ENCODE measurements at places on chromosomes 5 and 9.

GRCh38 chr5:56003179-56003578 lies 8.4 kb upstream of the IL6ST start:
- DNase-seq, result peak; percentile 43

DNA sequence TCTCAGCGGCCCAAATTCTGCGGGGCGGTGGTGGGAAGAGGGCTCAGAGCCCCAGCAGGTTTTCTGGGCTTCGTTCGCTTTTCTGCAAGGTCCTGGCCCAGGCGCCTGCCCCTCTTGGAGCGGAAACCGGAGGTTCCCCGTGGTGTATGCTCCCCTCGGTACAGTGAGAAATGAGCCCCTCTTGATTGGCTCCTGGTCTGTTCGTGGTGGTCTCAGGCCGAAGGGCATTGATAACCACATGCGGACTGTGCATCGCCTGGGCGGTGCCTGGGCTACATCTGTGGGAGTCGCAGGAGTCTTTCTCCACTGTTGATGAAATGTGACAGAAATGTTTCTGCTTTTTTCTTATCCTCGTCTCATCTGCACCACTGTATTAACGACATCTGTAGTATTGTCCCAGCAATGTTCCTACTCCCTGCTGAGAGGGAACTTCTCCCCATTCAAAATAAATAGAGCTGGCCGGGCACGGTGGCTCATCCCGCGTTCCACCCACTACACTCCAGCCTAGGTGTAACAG lies 682 bp downstream of the MAN1B1 start:
- no peak for DNase-seq

DNA sequence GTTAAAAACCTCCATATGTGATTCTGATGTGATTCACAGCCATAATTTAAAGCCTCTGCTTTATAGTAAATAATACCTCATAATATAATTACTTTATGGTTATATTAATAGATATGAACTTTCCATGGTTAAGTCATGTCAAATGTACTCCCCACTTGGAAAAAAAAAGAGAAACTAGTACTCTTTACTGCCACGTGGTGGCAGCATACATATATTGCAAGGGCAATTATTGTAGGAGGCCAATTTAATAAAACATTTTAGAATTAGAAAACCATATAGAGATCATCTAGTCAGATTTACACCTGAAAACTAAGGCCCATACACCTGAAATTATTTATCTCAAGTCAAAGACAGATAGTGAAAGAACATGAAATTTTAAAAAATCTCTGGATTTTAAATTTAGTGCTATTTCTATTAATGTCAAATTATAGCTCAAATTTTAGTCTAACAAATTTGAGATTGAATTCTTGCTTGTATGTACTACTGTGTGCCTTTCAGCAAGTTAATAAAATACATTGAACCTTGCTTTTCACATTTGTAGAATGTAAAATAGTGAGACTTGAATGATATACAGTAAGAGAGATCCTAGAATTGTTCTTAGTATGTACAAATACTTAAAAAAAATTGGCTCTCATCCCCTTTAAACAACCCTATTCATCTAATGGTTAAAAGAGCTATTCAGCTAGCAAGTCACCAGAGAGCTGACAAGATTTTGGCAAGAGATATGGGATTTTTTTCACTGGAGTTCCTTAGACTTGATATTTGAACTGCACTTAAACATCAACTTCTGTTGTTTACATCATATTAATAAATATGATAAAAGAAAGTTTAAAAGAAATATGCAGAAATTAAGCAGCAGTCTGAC lies 603.8 kb downstream of the TLE4 start:
- DNase-seq, result peak; percentile 31

- peak; percentile 22 for DNase-seq
These were observed 244.4 kb downstream of the FANCC start for GRCh38 chr9:95073042-95073607.

DNA sequence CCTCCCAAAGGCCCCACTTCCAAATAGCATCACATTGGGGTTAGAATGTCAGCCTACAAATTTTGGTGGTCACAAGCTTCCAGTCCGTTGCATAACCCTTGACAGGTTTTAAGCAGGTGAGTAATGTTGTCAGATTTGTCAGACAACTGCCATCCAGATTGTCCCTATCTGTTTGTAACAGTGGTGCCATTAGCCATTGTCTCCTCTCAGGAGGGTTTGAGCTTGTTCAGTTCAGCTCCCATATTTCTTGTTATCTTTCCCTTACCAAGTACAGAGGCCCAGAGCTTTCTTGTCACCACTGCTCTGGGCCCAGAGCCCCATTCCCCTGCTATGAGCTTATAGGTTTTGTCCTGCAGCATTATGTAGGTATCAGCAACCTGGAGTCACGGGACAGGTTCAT lies 14.8 kb upstream of the GSN start:
- no peak for DNase-seq

All from RWPE1 (cell line).